ENCODE measurements at places on chromosomes 6 and 20.
A peak's percentile ranks its signal among the peaks of the same experiment; 100 is the strongest.

- DNase-seq, result no peak
Measured at GRCh38 chr6:30130887-30131862, 4.8 kb upstream of the TRIM40 start.

DNA sequence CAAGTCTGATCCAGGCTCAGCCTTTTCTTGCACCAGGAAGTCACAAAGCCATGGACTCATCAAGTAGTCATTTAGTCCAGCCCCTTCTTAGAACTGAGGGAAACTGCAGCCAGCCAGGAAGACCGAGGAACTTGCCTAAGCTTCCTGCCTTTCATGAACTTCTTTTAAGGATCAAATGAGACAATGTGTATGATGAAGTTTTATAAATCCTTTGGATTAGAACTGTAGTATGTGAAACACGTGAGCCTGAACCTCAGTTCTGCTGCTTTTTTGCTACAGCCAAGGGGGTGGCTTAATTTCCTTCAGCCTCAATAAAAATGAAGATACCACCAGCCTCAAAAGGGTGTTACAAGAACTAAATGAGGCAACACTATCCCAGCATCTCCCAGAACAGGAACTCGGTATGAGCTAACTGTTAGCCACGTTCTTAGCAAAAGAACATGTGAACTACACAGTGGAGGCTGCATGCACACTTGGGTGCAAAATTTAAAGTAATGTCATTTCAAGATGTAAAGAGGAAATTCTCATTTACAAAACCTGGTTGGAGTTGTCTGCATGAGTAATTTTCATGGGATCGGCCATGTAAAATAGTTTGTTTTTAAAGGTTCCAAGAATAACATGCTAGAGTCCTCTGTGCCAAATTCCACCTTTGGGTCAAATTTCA, 76.0 kb upstream of the TBC1D7 start:
- no peak for DNase-seq

GRCh38 chr6:138986578-138986977, 1.5 kb downstream of the REPS1 start:
- no peak for DNase-seq

- peak; percentile 23 for DNase-seq
Measured at GRCh38 chr6:85484948-85485347, 35.1 kb downstream of the NT5E start.

DNA sequence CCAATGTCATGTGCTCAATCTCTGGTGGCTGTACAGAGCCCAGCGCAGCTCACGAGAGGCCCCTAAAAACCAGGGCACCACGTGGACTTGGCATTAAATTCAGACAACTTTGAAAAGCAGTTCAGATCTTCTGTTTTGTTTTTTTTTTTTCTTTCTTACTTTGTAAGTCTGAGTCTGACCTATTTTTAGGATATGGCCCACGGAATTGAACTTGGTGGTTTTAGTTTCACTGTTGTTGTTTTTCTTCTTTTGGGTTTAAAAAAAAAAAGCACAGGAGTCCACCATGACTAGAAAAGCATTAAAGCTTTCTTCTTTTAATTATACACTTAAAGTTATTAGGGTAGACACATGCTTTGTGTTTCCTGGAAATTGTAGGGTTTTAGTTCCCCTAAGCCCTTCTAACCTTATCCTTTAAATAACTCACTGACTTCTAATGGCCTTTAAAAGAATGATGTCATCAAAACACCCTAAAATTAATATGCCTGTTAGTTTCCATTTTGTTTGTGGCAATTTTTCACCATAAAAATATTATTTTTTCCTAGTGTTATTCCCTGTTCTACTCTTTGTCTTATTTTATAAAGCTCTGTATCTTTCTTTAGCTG, 48.5 kb upstream of the CCN2 start:
- no peak for DNase-seq

DNA sequence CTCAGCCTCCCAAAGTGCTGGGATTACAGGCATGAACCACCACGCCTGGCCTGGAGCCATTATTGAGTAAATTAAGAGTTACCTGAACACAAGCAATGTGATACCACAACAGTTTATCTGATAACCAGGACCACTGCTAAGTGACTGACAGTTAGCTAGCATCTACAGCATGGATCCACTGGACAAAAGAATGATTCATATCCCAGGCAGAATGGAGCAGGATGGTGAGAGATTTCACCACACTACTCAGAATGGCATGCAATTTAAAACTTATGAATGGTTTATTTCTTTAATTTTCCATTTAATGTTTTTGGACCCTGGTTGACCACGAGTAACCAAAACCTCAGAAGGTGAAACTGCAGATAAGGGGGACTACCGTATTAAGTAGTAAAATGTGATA, 48.6 kb downstream of the RALGAPA2 start:
- DNase-seq, result no peak

DNA sequence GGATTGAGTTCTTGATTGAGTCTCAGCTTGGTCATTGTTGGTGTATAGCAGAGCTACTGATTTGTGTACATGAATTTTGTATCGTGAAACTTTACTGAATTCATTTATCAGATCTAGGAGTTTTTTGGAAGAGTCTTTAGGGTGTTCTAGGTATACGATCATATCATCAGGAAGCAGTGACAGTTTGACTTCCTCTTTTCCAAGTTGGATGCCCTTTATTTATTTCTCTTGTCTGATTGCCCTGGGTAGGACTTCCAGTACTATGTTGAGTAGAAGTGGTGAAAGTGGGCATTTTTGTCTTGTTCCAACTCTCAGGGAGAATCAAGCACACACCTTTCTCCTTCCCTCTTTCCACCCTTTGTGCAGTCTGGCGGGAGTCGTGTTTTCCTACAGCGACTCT, 26.4 kb downstream of the RPP40 start:
- no peak for DNase-seq

DNA sequence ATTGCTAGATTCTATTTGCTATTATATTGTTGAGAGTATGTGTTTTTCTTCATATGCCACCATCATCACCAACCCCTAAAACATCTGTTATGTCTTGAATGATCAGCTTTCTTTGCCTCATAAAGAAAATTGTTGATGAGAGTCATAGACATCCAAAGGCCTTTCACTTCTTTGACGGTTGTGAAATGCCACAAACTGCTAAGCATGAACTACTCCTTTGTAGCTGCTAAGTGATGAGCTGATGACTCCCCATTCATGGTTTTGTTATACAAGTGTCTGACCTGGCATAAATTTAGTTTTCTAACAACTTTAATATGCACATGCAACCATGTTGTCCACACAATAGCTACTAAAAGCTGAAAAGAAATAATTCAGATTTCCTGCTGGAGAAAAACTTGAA, 684 bp upstream of the MED23 start:
- no peak for DNase-seq

GRCh38 chr20:33407251-33407650, 5.9 kb upstream of the CDK5RAP1 start:
- DNase-seq, result no peak

Measured in NCI-H524 treated with DMSO at 0.1 percent for 48 hours (cell line).